ENCODE measurements at places on chromosomes 3 and 15. TPM values are rescaled to one million over a fixed set of nuclear protein-coding genes. Genes with fewer than 3 reads are reported as not detected.

DNA sequence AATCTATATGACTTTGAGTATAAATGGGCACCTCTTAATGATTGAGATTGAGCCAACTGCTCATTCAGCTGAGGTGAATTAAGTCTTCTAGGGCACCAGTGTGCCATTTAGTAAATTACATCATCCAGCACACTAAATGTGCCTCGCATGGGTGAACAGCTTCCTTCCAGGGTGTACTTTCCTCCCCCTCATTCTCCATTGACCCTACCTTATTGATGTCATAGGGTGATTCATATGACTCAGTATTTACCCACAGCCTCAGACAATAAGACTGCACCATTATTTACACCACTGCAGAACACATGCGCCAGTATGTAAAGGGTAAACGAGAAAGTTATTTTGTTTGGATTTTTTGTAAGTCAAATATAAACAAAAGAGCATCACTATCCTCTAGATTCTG, 185.2 kb upstream of the ARL6 start:
- no peak for DNase-seq

DNA sequence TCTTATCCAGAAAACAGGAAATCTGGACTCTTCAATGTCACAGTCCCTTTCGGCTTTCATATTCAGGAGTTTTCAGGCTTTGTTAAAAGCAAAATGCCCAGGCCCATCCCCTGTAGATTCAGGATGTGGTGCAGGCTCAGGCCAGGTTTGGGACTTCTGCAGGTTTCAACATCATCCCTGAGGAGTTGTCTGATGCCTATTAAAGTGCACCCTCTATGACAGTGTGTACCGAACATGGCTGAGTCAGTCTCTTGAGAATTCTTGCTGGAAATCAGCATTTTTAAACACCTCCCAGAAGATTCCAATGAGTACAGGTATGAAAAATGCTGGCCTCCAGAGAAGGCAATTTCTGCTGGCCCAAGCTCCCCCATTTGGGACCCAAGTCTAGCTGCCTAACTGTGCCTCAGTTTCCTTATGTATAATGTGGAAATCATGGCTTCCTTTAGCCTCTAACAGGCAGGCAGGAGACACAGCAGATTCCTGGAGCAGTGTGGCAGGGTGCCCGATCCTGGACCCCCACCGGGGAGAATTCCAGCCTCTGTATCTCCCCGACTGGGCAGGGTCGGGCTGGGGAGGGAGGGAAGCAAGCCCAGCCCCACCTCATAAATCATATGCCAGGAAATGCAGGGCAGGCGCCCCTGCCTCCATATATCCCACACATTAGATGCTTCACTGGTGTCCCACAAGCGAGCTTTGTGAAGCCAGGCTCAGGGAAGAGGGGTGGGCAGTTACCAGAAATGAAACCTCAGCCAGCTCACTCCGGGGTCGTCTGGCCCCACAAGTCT, 44.4 kb upstream of the SLC6A11 start:
- DNase-seq = no peak

DNA sequence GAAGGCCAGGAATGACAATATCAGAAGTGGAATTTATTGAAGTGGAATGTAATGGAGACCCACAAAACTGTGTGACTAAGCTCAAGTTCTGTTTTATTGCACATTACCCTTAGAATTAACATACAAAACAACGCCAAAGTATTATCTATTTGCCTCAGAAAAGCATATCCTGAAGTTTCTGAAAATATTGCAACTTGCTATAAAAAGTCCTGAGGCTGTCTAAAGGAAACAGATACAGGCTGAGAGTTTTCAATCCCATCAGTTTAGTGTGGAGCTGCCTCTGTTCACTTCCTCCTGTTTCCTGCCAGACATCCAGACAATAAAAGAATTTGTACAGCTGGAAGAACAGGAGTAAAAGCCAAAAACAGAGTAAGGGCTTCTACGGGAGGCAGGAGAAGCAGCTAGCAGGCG, 108.8 kb downstream of the FBN1 start:
- no peak for DNase-seq

DNA sequence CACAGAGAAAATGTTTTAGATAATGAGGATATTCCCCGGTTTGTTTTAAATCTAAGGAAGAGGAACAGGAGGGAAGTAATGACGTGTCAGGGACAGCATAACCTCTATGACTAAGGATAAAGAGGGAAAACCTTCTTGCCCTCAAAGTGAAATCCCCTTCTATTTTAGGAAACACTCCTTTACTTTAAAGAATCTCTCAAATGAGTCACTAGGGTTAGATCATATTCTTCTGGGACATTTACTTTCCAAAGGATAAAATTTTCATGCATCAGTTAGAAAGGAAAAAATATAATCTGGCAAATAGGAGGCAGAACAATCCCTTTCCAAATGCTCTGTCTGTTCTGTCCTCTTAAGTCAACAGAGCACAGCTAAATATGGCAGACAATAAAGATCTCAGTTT, 43.2 kb upstream of the UBE2E2 start:
- DNase-seq = no peak

DNA sequence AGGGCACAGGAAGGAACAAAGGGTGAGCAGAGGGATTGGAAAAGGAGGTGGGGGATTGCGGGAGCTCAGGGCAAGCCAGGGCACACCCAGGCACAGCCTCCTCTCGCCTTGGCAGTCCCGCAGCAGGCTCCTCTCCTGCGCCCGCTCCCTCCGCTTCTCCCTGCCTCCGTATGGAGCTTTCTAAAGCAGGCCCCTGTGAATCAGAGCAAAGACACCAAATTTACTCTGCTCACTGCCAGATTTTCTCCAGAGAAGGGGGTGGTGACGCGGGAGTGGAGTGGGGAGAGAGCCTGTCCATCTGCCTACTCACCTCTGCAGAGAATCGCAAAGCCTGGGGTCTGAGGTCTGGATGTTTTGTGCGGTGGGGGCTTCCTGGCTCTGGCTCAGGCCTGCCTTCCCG, 20.0 kb downstream of the ATP2B2 start:
- DNase-seq = no peak

GRCh38 chr15:38690719-38691332, 126.2 kb upstream of the RASGRP1 start:
- DNase-seq = peak; percentile 62

DNA sequence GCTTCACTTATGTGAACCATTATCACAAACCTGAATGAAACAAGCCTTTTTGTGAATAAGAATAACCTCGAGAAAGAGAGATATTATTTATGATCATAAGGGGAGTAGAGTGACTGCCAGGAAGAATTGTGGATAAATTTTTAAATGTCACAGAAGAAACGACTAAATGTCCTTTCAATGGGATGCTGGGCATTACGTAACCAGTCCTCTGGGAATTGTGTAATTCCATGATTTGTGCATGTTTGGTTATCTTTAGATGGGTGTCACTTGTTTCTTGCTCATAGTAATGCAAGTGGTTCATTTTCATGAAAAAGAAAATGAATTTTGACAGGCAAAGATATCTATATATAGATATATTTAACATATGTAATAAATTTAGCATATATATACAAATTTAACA, 379.5 kb upstream of the AGTR1 start:
- no peak for DNase-seq

DNA sequence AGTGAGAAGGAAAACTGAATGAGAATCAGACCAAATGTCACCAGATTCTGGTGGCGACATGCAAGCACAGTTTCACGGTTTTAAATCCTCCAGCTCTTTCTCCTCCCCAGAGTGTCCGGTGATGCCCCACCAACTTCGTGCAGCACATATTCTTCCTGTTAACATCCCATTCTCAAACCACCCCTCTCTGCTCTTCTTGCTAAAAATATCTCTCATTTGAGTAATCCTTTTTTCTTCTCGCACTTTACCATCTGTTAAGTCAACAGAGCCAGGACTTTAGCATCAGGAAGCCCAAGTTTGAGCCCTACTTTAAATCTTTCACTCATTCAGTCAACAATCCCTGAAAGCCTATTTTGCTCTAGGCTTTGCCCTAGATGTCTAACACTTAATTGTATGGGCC, 68.2 kb upstream of the VGLL4 start:
- DNase-seq = no peak

GRCh38 chr3:7667774-7668173, 806.9 kb downstream of the GRM7 start:
- DNase-seq = no peak

- no peak for DNase-seq
Measured at GRCh38 chr3:154660811-154661210, 230.8 kb upstream of the GPR149 start.

DNA sequence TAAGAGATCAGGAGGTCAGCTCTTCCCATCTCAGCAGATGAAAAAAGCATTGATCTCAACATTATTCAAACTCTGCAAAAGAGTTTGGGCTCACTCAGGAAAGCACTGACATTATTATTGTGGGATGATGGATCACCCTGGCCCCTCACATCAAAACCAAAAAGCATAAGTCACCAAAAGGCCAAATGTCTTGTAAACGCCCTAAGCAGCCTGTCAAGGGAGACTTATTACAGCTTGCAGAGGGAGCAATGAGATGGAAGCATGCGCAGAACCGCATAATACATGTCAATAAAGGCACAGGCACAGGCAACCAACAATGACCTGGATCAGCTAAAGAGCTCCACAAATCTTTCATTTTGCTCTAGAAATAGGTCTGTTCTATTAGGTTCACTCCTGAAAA, 4.6 kb downstream of the FSIP1 start:
- no peak for DNase-seq

DNA sequence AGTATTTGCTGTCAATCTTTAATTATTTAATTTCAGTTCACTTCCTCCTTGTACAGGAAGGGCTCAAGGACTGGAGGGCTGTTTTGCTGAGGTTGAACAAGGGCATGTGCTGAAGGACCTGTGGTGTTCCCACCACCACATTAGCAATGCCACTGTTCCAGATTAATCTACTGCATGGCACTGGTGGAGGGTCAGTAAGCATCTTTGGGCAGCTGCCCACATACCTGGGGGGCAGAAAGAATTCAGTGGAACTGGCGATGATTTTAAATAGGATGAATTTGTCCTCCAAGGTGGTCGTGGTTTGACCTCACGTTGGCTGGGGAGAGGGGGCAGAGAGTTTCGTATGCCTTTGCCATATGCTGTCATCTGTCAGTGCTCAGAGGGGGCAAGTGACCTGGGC, 244.8 kb downstream of the TLE3 start:
- DNase-seq = no peak

GRCh38 chr3:153221748-153222162, 59.7 kb downstream of the RAP2B start:
- no peak for DNase-seq

DNA sequence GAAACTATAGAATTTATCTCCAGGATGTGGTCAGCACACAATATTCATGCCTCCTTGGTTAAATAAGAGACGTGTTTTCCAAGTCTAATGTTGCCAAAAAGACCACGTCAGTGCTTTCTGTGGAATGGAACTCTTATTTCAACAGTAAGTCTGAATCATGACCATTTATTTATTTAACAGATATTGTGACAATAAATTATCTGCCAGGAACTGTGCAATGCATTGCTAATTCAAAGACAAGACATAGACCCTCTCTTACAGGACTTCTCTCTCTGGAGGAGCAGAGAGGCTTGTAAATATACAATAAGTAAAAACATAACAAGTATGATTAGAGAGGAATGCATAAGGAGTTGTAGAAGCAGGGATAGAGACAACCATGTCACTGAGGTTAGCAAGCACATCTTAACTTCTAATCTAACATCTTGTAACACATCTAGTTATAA, 227.5 kb downstream of the DTWD1 start:
- no peak for DNase-seq

- DNase-seq = peak; percentile 43
Measured at GRCh38 chr3:129605922-129606635, 397 bp downstream of the PLXND1 start.

- DNase-seq = peak; percentile 55
Measured at GRCh38 chr3:193788189-193788991, 195.4 kb downstream of the OPA1 start.

GRCh38 chr15:74200871-74201419, 1.6 kb downstream of the STRA6 start:
- DNase-seq = peak; percentile 52

DNA sequence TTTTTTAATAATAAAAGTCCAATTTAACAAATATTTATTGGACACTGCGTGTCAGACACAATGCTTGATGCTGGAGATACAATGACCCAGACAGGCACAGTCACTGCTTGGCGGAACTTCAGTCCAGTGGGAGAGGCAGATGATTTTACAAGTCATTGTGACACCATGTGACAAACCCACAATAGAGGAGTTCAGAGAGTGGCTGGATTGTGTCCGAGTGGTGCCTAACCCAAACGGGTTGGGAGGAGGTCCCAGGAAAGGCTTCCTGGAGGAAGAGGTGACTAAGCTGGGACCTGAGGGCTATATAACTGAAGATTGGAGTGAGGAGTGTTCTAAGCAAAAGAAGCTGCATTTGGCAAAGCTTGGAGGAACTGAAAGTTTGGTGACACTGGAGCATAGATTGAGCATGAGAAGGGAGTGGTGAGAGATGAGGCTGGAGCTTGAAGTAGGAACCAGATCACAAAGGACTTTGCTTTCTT, 41.4 kb downstream of the CRTC3 start:
- DNase-seq = no peak

DNA sequence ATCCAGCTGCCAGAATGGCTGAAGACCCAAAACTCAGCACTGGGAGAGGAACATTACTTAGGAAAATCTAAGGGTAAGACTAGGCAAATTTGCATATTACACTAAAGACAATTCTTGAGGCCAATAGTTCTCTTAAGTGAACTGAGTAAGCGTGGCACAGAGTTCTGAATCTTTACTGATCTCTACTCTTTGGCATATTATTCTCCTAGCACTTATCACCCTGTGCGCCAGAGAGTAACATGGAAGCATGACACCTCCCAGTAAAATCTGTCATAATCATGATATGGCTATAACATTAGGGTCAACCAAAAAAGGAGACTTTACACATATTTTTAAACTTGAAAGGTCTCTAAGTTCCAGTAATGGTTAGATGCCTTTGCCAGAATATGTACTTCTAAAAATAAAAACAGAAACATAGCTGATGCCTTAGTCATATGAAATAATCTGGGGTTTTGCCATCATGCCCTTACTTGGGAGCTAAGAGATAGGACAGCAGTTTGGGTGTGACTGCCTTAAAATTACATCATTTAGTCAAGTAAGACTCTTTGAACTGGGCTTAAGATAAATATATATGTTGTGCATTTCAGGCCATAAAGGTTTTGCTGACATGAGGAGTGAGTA, 290.5 kb downstream of the PLCL2 start:
- no peak for DNase-seq

DNA sequence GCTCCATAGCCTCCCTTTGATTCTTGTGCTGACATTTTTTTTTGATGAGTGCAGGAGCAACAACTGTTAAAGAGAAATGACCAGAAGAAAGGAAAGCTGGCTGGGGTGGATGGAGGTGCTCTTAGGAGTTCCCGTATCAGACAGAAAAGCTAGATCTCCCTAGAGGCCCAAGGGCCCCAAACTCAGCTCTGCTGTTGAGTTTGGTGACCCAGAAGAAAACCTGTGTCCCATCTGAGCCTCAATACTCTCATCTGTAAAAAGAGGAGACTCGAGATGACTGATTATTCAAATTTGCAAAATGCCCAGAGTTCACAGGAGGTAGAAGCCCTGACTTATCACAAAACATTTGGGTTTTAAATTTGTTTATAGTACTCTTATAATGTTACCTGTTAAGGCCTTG, 142.4 kb downstream of the TIGIT start:
- no peak for DNase-seq

GRCh38 chr3:131636266-131636775, 133.6 kb upstream of the MRPL3 start:
- DNase-seq = no peak

PYGO1 gene
- total RNA-seq = 2.5 TPM

THRB gene
- total RNA-seq = 15.5 TPM

SLC22A13 gene
- 3.5 TPM for total RNA-seq

ACTC1 gene
- not detected for total RNA-seq

ZIC1 gene
- total RNA-seq = not detected

NPAP1 gene
- total RNA-seq = not detected

EFCAB12 gene
- 0.42 TPM for total RNA-seq

PARP15 gene
- 3.4 TPM for total RNA-seq

SLC12A1 gene
- total RNA-seq = not detected

NANOGP8 gene
- not detected for total RNA-seq
